ENCODE measurements at places on chromosomes 1 and 21. TPM values are rescaled to one million over a fixed set of nuclear protein-coding genes. Genes with fewer than 3 reads are reported as not detected.

FNDC10 gene
- total RNA-seq, result 2.9 TPM

PATJ gene
- total RNA-seq, result 24.1 TPM

ABCG1 gene
- 13.0 TPM for total RNA-seq

TPTE gene
- not detected for total RNA-seq

TTC13 gene
- total RNA-seq, result 64.8 TPM

BARHL2 gene
- total RNA-seq, result under 0.01 TPM

TTC24 gene
- not detected for total RNA-seq

RIMKLA gene
- total RNA-seq, result 31.4 TPM
